CD4-positive, alpha-beta memory T cell (primary cell): ENCODE measurements at places on chromosomes 1 and 21. TPM values are rescaled to one million over a fixed set of nuclear protein-coding genes. Genes with fewer than 3 reads are reported as not detected.

DNA sequence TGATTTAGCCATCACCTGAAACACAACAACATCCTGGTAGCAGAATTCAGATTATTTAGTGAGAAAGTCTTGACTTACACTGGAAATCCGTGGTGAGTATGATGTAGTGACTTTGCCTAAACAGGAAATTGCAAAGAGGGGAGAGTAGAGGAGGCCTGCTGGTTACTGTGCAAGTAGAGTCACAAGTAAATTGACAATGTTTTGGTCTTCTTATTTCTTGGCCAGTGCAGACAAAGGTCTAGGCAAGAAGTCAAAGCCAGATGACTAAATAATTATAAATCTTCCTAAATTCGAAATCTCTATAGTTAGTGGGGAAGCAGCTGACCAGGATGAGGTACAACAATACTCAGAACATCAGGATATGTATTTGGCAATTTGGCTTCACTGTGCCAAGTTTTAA lies 159.5 kb upstream of the KCTD3 start:
- no peak for DNase-seq

- DNase-seq, result no peak
Measured at GRCh38 chr1:227094249-227094966, 154.3 kb downstream of the COQ8A start.

DNA sequence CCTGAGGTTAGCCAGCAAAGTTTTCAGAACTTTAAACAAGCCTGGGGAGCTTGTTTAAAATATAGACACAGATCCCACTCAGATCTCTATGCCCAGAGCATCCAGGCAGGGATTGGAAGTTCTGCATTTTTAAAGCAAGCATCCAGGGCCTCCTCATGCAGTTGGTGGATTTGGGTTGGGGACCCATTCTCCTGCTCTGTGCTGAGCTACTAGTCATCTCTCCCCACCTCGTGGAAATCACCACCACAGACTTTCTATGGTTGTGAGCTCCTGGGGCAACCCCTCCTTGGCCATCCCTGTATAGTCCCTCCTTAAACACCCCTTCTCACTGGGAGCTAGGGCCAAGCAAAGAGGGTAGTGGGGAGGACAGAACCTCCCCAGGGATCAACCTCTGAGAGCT lies 73.5 kb upstream of the CASZ1 start:
- DNase-seq, result no peak

GRCh38 chr1:29196863-29197589 lies 15.3 kb upstream of the SRSF4 start:
- DNase-seq, result no peak

- no peak for DNase-seq
Measured at GRCh38 chr21:39033878-39034589, 149.2 kb downstream of the PSMG1 start.

EFNA1 gene
- 0.84 TPM for polyA plus RNA-seq

DNA sequence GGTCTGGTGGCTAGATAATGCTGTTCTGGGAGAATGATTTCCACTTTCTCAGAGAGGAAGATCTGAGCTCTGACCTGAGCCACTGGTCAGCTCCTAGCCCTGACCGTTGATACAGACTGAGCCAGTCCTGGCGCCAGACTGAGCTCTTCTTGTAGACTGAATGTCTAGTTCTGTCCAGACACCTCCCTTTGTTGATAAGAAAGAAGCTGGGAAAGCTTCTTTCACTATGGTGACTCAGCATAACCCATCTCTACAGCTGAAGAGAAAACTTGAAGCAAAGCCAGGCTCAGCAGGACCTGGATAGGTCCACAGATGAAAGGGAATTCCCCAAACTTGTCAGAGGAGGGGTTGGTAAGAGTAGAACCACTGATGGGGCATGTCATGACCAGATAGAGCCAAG lies 9.9 kb upstream of the TRABD2B start:
- DNase-seq, result no peak

DNA sequence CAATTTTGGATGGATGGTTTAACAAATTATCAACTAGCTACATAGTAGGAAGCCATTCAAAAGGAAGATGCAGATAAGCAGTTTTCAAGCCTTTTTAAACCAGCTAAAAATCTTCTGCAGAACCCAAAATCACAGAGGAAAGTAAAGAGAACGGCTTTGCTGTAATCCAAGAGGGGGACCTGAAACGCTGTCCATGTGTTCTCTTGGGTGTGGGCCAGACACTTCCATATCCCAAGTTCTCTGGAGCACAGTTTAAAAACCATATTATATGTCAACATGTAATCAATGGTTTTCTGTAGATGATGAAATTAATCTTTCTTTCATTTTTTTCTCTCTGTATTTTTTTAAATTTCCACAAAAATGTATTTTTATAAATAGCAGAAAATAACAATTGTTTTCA lies 90.5 kb downstream of the SELENOF start:
- no peak for DNase-seq

MPL gene
- polyA plus RNA-seq, result not detected

- peak; percentile 84 for DNase-seq
Measured at GRCh38 chr1:226677027-226678020, 61.8 kb downstream of the ITPKB start.

DNA sequence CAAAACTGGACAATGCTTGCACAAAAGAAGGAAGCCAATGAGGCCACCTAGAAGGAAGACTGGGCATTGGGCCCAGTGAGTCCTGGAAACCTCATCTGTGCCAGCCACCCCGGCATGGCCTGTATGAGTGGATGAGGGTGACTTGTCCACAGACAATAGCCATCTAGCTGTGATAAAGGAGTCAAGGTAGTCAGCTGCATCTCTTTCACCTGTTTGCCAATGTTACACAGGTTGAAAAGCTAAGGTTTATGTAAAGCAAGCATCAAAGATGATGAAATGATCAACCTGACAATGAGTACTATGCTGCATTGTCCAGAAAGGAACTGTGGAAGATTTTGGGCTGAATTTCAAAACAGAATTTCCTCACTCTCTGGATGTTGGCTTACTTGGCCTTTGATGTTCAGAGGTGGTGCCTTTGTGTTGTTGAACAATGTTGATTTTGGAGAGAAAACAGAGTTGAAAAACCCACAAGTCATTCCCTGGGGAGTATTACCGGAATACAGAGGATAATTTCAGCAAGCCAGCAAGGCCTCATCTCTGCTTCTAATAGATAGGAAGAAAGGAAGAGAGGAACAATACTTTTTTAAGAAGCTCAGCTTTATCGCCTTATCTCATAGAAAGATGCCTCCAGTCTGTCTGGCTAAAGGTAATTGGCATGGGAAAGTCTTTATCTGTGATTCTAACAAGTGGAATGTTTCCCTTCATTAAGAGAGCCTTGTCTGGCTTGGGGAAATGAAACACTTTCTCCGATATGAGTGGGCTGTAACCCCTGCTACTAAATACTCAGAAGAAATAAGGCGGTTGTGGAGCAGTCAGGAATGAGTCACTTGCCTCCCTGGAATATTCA lies 11.4 kb upstream of the SELE start:
- no peak for DNase-seq

DNA sequence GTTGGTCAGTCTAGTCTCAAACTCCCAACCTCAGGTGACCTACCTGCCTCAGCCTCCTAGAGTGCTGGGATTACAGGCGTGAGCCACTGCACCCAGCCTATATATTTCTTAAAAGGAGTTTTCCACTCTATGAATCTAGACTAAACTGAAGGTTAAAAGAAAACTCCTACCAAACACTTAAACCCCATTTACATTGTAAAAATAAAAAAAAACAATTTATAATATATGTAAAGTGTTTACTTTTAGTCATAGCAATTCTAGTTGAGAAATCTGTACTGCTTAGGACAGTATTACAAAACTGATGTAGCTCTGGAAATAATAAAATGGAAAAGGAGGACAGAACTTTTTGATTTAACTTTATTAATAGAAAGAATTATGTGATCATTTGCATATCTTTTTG lies 9.5 kb downstream of the ASB17 start:
- no peak for DNase-seq
